Activated CD4-positive, alpha-beta T cell treated with anti-CD3 and anti-CD28 coated beads for 1 hour (primary cell): ENCODE measurements at places on chromosomes 16 and 17.

DNA sequence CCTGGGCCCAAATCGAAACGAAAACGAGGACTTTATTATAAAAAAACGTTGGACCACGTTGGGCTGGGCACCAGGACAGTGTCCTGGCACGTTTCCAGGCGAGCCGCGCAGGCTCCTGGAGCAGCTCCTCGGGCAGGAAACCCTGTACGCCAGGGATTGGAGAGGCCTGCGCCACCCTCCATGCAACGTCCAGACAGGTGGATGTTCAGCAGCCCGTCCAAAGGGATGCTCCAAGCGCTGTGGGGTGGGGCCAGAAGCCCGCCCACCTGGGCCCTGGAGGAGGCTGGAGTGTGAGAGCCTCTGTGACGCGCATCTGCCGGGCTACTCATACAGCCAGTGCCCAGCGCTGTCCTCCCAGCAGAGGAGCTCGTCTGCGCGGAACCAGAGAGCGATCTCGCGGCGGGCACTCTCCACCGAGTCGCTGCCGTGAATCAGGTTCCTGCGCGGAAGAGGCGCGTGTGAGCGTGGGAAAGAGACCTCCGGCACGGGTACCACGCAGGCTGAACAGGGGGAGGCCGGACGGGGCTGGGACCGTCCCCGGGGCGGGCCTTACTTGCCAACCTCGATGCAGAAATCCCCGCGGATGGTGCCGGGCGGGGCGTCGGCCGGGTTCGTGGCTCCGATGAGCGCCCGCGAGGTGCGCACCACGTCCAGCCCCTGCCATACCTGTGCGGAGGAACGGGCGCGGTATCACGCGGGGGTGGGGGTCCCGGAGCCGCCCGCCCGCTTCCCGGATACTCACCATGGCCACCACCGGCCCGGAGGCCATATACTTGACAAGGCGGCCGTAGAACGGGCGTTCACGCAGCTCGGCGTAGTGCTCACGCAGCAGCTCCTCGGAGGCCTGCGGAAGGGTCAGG, 785 bp downstream of the NME3 start:
- DNase-seq = no peak

GRCh38 chr16:84068041-84068440, 25.4 kb upstream of the SLC38A8 start:
- DNase-seq = no peak

DNA sequence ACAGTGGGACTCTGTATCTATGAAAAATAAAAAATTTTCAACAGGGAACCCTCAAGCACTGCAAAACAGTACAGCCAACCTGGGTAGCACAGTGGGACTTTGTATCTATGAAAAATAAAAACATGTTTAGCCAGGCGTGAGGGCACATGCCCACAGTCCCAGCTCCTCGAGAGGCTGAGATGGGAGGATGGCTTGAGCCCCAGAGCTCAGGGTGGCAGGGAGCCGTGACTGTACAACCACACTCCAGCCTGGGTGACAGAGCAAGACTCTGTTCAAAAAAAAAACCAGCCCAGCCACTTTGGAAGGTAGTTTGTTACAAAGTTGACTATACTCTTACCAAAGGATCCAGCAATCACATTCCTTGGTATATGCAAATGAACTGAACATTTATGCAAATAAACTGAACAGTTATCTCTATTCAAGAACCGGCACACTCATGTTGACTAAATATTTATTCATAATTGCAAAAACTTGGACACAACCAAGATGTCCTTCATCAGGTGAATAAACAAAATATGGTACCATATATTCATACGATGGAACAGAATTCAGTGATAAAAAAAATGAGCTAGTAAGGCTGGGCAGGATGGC, 5.2 kb downstream of the RPH3AL start:
- no peak for DNase-seq

- no peak for DNase-seq
These were observed 149.5 kb downstream of the NTN1 start for GRCh38 chr17:9170853-9171252.

- DNase-seq = no peak
These were observed 524.4 kb upstream of the ZFHX3 start for GRCh38 chr16:73572135-73572828.
